Esophagus muscularis mucosa (tissue), 4 donors: ENCODE measurements at places on chromosomes 1 and 21.

DNA sequence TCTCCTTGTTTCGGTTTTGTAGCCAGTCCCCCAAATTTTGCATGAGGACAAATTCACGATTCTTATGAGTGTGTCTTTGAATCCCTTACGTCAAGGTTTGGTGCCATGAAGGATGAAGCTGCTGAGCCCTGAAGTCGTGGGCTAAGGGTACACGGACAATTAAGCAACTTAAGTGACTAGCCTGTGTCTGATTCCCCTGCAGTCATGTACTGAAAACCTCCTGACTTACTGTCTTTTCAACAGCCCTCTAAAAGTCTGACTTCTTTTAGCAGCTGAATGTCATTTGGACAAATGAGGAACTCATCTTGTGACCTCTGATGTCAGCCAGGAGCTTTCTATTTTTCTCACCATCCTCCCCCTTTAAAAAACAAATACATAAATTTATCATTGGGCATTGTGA is 27.1 kb upstream of the C1orf105 start:
- DNase-seq = no peak

- DNase-seq = no peak
These were observed 178.4 kb upstream of the TMEM51 start for GRCh38 chr1:14975119-14975518.

- no peak for DNase-seq
These were observed 69.3 kb upstream of the ANGPTL3 start for GRCh38 chr1:62528015-62528414.

GRCh38 chr1:82139751-82140468 is 339.2 kb downstream of the ADGRL2 start:
- no peak for DNase-seq

- DNase-seq = no peak
These were observed 887.4 kb upstream of the CXADR start for GRCh38 chr21:16625491-16625890.
